ENCODE measurements at places on chromosomes 7 and 10.
A peak's percentile ranks its signal among the peaks of the same experiment; 100 is the strongest.

DNA sequence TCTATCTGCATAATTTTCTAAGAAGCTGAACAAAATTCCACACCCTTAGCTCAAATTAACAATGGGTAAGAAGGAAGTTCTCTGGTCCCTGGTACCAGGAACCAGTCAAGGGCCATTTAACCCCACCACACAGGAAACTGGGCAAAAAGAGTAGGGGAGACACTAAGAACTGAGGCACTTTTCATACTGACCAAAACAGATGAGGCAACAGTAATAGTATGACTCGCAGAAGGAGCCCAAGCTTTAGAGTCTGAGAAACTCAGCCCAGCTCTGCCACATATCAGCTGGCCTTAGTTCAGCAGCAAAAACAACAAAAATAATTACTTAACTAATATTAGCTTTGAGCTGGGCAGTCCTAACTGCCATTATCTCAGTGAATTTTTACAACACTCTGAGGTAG is 221.2 kb downstream of the FAM107B start:
- no peak for DNase-seq

- no peak for DNase-seq
Measured at GRCh38 chr10:48251525-48252353, 22.8 kb downstream of the FRMPD2 start.

- no peak for DNase-seq
Measured at GRCh38 chr10:91759581-91759986, 38.6 kb upstream of the TNKS2 start.

DNA sequence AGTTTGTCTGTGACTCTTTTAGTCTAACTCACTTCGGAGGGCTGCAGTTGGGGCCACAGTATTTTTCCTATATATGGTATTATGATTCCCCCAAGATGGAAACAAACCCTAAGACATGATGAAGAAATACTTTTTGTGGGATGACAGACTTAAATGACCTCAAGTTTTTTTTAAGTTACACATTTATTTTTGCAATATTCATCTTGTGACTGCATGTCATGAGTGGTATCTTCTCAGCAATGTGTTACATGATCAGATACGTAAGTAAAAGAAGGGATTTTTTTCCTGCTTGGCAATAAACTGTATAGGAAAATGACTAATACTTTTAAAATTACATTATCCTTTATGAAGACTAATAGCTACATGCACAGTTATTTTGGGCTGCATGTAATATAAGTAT is 57.8 kb downstream of the OR13A1 start:
- DNase-seq = no peak

- no peak for DNase-seq
Measured at GRCh38 chr10:67527351-67527750, 168.6 kb downstream of the CTNNA3 start.

DNA sequence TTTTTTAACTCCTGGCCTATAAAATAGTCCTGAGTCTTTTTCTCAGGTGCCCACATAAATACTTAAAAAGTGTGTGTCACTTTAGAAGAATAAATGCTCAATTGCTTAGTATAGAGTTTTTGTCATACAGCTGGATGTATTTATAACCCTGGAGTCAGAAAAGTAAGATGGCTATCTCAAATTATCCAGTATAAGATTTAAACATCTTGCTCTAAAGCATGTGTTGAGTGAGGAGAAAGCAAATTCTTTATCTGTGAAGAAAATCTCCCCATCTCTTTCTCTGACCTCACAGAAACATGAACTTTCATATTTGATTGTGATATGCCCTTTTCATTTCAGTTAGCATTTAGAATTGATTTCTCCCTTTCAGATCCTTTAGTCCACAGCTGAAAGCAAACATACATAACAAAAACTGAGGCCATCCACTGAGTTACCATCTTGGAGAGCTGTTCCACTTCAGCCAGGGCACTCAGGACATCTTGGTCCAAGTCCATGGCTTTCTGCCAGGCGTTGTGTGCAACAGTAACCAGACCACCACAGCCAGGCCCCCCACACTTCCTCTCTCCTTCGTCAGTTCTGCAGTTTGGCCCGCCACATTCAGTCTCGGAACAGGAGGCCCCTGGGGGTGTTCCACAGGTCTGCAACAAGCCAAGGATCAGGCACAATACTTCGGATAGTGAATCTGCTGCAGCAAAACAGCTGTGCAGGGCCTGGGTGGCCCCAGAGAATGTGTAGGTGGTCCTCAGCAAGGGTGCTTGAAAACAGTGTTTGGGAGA is 40.9 kb downstream of the DLD start:
- DNase-seq = no peak

DNA sequence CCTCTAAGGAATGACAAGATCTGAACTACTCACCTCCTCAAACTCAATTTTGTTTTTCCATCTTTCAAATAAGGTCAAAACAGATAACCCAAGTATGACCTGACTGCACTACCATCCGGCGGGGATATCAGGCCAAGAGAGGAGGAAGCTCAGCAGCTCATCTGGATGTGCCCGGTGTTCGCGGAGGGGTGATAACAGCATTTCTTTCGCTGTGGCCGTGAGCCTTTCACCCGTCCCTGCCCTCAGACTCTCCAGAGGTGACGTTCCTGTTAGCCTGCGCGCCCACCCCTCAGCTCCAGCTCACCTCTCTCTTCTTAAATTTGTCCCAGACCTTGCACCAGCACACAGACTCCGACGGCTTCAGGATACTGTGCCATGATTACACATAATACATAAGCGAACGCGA is 526 bp downstream of the ZNF248 start:
- peak; percentile 5 for DNase-seq

DNA sequence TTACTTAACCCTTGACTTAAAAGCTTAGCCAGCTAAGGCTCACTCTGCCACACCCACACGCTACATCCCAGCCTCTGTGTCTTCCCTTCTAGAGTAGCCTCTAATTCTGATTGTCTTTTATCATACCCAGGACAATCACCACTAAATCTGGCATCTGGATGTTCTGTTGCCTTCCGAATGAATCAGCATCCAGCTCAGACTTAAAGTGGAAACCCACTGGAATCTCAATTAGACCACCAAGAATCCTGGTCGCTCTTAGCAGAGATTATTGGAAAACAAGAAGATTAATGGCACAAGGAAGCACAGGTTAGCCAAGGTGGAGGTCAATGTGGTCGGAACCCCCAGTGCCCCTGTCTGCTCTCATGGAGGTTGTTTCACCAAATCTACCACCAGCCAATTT is 404.2 kb upstream of the FOXK1 start:
- DNase-seq = no peak

GRCh38 chr7:105835441-105835840 is 41.0 kb downstream of the ATXN7L1 start:
- DNase-seq = no peak

DNA sequence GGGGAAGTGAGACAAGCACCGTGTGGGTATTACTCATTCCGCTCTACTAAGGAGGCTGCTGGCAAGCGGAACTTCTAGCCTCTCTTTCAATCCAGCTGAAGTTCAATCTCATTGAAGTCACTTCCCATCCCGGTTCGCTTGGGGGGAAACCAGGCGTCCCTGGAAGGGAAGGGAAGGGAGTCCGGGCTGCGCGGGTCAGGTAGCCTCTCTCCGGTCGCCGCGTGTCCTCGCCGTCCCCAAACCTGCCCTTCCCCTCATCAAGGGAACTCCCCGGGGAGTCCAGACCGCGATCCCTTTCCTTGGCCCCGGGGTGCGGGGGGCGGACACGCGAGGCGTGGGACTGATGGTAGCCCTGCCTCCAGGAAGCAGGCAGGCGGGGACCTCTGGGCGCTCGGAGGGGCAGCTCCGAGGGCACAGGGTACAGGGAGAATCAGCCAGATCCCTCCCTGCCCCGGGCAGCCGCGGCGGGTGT is 598 bp upstream of the ZEB1 start:
- peak; percentile 55 for DNase-seq

GRCh38 chr10:482051-482501 is 207.4 kb downstream of the DIP2C start:
- DNase-seq = no peak

DNA sequence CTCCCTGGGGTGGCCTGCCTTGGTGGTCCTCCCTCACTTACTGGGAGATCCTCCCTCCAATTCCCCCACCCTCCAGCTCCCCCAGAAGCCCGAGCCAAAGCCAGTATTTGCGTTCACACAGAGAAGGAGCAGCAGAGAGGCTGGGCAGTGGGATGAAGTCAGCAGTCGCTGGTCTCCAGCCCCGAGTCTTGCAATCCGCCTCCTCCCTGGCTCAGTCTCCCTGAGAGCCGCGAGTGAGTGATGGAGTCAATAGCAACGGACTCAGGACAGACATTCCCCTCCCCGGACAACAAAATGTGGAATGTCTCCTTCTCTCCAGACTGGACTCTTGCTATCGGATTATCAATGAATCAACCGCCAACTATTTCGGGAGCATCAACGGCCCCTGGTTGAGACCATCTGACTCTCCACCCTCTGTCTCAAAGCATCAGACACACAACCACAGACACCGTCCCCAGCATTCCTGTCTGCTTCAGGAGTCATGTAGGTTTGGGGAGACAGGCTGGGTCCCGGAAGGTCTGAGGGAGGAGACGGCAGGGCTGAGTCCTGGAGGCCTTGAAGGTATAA is 178.4 kb downstream of the SH3PXD2A start:
- no peak for DNase-seq

- DNase-seq = no peak
Measured at GRCh38 chr7:27154901-27155815, 1.3 kb downstream of the HOXA7 start.

DNA sequence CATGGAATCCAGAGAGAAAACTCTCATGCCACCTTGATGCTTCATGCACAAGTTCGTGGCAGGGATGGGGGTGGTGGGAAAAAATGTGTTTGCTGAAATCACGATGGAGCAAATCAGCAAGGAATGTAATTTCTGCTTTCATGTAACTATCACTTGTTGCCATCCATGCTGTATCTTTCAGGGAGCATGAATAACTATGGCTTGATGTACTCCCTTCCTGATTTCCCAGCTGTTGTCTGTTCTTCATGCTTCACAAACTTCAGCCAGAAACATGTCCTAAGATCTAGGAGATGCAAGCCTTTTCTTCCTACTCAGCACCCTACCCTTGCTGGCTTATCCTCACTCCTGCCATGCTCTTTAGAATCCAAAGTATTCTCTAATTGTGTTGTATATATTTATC is 64.0 kb downstream of the LRRC4 start:
- DNase-seq = no peak

DNA sequence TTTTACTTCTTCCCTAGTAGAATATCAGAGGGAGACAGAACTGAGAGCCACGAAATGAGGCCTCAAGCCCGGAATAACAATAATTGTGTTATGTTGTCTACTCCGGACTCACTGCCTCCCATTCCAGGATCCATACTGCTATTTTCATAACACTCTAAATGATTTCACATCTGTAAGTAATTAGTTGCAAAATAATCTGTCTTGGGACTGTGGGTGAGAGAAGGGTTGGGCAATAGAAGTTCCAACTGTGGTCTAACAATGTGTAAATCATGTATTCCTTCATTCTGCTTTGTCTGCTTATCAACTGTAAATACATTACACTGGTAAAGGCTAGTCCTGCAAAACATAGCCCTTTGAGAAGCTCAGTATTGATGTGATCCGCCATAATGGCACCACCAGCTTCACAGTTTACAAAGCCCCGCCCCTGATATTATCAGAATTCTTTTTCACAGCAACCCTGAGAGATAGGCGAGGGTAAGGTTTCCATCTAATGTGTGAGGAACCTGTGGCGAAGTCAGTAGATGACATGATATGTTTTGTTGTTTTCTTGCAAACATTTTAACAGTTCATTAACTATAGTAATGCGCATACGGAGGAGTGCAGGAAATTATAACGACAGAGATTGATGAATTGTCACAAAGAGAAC is 265.7 kb upstream of the BMPER start:
- no peak for DNase-seq

DNA sequence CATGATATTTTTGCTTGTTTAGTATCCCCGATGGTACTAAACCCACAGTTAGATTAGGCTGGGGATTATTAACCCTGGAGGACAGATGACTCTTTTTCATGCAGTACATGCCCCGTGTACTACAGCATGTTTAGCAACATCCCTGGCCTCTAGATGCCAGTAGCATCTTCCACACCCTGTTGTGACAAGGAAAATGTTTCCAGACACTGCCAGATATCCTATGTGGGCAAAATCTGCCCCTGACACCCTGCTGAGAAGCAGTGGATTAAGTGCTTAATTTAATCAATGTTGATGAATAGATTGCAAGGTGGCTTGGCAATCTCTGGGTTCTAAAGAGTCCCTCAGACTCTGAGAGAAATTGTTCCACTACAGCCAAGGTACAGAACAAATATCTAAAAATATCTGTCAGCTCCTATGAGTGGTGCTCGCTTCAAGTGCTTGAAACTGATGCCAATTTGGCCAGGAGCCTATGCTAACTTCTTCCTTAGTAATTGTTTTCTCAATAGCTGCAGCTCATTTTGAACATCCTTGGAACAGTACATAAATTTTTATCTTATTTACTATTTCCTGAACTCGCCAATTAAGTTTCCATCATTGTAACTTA is 247.0 kb downstream of the SORCS1 start:
- DNase-seq = no peak

GRCh38 chr10:75630746-75631145 is 199.3 kb downstream of the LRMDA start:
- DNase-seq = no peak

GRCh38 chr7:137342265-137342664 is 1.3 kb downstream of the PTN start:
- no peak for DNase-seq

DNA sequence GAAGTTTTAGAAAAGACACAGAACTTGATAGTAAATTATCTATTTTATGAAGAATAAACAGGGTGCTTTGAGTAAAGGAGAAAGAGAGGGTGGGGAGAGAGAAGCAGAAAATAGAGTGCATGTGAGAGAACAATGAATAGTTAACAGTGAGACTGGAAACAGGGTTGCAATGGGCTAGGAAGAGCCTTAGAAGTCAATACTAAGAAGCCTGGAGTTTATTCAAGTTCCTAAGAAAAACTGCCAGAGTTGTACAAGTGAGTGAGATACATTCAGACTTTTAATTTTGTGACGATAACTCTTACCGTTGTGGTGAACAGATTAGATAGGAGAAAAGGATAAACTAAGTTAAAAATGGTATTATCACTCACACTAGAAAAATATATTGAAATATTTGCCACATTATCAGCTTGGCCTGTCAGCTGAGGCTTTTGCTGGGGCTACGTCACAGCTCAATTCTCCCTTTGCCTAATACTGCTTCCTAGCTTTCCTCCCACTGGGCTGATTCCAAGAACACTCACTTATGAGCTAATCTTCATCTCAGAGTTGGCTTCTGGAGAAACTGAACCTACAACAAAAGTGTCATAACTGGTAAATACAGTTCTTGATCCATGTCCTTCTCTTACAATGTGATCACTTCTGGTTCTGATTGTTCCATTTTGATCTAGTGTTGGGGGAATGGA is 92.7 kb downstream of the SEMA3D start:
- DNase-seq = no peak

DNA sequence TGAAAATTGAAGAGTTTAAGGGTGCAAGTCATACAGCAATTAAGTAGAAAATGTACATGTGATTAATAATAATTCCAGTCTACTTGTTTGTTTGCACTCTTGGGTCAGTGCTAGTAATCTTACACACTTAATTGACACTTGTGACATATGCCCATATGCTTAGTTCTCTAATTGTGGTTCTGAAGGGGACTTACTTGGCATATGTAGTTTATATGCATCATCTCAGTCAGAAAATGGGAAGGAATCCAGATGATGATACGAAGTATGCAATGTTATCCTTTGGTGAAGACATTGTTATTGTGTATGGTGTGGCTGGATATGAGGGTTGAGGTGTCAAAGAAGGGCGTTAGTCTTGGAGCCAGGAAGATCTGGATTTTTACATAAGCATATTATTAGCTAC is 193.5 kb upstream of the HDAC9 start:
- no peak for DNase-seq

Measured in activated T-helper 1 cell treated with anti-CD3 and anti-CD28 coated beads, Interleukin-2, amount 50 U/mL, for 16 hours (primary cell).